ENCODE measurements at places on chromosomes 1 and 21.

DNA sequence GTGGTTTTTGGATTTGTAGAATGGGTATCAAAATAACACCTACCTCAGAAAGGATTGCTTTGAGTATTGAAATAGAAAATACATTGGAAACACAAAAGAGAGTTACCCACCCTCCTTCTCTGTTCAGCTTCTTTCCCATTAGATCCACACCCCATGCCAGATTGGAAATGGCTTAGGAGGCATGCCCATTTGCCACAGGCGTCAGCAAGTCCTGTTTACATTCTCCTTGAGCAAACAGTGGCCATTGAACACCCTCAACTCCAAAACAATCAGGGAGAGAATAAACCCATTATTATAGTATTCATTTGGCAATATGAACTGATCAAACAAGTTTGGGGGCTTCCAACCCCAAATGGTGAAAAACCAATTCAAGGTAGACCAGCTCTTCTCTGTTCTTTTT lies 2.4 kb downstream of the ELAPOR1 start:
- no peak overlapping the region for H3K4me3 ChIP-seq
- DNase-seq: no peak
- H3K4me1 ChIP-seq: peaks cover 27% of the 10 kb centered on the region

DNA sequence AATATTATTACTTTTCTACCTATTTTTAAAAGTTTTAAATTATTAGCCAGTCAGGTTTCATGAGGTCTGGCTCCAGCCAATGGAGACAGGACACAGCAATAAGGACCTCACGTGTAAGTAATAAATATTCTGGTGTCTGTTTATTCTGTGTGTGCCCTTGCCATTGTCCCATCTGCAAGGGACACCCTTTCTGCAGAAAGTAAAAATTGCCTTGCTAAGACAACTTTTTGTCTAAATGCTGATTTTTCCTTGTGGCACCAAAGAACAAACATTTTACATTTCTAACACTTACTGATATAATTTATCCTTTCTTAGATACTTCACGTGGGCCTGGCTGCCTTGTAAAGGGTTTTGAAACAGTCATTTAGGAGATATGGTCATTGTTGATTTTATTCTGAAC lies 29.4 kb downstream of the OVAAL start:
- DNase-seq: no peak
- H3K4me3 ChIP-seq: no peak overlapping the region
- H3K27ac ChIP-seq: no peak overlapping the region
- H3K4me1 ChIP-seq: no peaks in the 10 kb centered on the region

GRCh38 chr1:162342452-162342983 lies 34.1 kb downstream of the SPATA46 start:
- H3K27ac ChIP-seq: no peak overlapping the region
- H3K4me3 ChIP-seq: no peak overlapping the region
- no peak for DNase-seq

DNA sequence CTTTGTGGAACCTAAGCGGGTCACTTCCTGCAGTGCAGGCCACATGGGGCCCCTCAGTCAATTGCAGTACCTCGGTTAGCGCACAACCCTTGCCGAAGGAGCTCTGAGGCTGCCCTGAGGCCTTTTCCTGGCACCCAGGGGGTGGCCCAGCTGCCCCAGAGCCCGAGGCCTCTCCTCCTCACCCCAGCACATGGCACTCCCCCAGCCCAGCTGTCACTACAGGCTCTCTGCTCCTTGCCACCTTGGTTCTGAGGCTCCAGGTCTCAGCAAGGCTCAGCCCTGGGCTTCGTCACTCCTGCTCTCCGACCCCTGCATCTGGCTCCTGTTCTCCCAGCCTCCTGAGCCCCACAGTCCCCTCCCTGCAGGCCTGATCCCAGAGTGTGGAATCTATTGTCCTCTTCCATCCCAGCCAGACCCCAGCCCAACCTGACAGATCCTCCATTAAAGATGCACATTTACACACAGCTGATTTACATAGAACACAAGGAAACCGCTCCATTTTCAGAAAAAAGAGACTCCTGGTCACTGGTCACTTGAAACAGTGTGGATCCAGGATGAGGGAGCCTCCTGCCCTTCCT lies 192.8 kb upstream of the POU3F1 start:
- no peak overlapping the region for H3K4me3 ChIP-seq
- no peaks in the 10 kb centered on the region for H3K36me3 ChIP-seq
- no peaks in the 10 kb centered on the region for H3K27me3 ChIP-seq
- no peak overlapping the region for H3K27ac ChIP-seq
- no peak for DNase-seq

DNA sequence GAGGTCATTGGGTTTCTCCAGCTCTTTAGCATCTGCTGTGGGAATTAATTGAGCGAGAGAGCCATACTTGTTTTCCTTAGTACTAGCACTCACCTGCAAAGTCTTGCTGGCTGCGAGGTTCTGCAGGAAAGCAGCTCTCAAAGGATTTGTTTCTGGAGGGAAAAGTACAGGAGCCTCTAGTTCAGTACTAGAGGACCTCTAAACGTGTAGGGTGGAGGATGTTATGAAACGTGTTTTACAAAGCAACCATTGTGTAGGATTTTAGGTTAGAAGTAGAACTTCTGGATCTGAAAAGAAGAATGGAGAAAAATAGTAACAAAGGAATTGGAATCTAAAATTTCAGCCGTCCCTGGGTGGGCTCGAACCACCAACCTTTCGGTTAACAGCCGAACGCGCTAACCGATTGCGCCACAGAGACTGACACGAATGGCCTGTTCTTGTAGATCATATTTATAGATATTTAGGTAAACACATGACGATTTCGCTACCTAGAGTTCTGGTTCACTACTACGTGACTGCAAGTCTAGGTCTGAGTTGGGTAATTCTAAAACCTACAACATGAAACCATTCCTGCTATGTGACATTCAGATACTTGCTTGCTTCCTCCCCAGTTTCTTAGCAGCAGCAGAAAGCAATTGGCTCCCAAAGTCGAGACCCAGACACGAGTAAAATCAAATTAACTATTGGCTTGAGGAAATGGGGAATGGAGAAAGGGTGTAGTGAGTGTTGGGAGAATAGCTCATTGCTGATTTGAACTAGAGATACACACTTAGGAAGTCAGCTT lies 60.2 kb upstream of the CFAP126 start:
- peak overlapping the region; percentile 15 for H3K4me3 ChIP-seq
- no peak for DNase-seq
- H3K27ac ChIP-seq: peak overlapping the region; percentile 45
- H3K27me3 ChIP-seq: peaks cover 3% of the 10 kb centered on the region

DNA sequence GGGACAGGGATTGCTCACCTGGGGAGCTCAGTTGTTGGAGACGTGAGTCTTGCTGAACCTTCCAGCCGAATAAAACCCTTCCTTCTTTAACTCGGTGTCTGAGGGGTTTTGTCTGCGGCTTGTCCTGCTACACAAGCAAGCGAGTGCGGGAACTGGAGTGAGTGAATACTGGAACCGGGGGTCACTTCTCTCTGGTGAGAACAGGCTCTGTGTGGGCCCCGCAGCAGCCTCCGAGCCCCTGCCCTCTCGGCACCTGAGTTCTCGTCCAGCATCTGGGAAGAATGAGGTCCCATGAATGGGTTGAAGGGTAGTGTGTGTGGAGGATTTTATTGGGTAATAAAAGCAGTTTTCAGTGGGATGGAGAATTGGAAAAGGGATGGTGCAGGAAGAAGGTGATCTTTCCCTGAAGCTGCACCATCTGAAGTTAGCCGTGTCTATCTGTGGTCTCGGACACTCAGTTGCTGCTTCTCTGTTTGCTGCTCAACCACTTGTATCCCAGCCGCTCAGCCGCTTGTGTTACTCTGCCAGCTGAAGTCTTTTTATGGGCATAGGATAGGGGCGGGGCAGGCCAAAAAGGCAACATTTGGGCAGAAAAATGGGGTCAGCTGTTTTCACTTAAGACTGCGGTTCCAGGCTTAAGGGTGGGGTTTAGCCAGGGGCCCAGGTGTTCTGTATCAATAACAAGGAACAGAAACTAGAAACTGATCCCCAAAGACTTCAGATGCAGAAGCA lies 450.6 kb upstream of the CAMK1G start:
- no peak overlapping the region for H3K27ac ChIP-seq
- no peak for DNase-seq
- H3K4me3 ChIP-seq: no peak overlapping the region
- H3K36me3 ChIP-seq: no peaks in the 10 kb centered on the region

DNA sequence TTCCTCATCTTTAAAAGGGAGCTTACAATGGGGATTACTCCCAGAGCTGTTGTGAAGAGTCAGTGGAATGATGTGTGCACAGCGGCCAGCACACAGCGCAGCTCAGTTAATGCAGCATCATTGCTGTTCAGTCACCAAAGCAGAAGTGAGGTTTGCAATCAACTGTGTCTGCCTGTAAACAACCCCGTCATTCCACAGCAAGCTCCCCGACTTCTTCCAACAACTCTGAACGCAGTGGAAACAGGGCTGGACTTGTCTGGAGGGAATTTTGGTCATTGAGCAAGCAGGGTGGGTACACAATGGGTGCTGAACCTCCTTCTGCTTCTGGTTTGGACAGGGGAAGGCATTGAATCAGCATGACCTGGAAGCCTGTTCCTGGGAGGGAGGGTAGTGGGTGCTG lies 347.4 kb downstream of the PTPRU start:
- H3K36me3 ChIP-seq: no peaks in the 10 kb centered on the region

DNA sequence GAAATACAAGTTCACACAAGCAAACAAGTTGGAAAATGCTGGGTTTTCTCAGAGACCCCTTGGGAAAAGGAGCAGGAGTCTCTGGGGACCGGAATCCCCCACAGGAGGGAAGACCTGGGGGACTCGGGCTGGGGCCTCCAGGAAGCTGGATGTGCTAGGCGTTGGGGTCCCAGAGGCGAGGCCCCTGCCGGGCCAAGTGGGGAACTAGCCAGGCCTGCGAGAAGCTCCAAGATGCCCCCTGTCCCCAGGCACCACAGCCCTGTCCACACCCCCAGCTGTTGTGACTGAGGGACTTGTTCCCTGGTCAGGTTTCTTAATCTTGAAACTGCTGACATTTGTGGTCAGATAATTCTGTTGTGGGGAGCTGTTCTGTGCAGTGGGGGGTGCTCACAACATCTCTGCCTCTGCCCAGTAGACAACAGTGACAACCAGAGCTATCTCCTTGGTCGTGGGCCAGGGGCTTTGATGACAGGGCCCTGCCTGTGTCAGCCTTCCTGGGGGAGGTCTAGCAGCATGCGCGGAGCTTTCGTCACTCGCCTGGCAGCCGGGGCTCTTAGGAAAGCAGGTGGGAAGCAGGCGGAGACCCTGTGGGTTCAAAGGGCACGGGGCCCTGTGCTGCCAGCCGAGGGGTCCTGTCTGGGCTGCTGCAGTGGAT lies 126.4 kb upstream of the ARHGEF16 start:
- no peak for DNase-seq
- H3K4me3 ChIP-seq: no peak overlapping the region
- no peaks in the 10 kb centered on the region for H3K36me3 ChIP-seq
- no peaks in the 10 kb centered on the region for H3K27me3 ChIP-seq
- H3K4me1 ChIP-seq: no peaks in the 10 kb centered on the region
- no peak overlapping the region for H3K27ac ChIP-seq

GRCh38 chr1:50979937-50980336 lies 9.9 kb downstream of the CDKN2C start:
- no peaks in the 10 kb centered on the region for H3K36me3 ChIP-seq
- DNase-seq: no peak
- H3K4me3 ChIP-seq: no peak overlapping the region
- H3K4me1 ChIP-seq: peaks cover 14% of the 10 kb centered on the region
- H3K27me3 ChIP-seq: no peaks in the 10 kb centered on the region
- peak overlapping the region; percentile 66 for H3K27ac ChIP-seq

DNA sequence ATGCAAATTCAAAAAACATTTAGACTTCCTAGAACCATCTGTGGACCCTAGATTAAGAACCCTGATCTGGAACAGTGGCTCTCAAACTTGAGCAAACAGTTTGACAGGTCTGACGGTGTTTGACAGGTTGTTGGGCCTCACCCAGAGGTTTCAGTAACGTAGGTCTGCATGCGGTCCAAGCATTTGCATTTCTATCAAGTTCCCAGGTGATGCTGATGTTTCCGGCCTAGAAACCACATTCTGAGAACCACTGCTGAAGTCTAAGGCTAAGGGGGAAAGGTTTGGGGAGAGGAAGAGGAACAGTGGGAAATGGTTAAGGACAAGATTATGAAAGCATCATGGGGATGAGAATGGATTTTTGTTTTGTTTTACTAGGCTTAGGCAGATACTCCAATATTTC lies 48.6 kb downstream of the MDM4 start:
- no peak overlapping the region for H3K4me3 ChIP-seq
- peaks cover 34% of the 10 kb centered on the region for H3K4me1 ChIP-seq
- DNase-seq: no peak
- H3K27me3 ChIP-seq: no peaks in the 10 kb centered on the region
- H3K27ac ChIP-seq: no peak overlapping the region
- H3K36me3 ChIP-seq: no peaks in the 10 kb centered on the region

GRCh38 chr1:52632732-52633290 lies at the start of gene SHISAL2A:
TSS of gene SHISAL2A (plus strand) at chr1:52633168. CDS start at chr1:52633494, 326 bp downstream.
- DNase-seq: peak; percentile 83
- H3K27me3 ChIP-seq: no peaks in the 10 kb centered on the region

DNA sequence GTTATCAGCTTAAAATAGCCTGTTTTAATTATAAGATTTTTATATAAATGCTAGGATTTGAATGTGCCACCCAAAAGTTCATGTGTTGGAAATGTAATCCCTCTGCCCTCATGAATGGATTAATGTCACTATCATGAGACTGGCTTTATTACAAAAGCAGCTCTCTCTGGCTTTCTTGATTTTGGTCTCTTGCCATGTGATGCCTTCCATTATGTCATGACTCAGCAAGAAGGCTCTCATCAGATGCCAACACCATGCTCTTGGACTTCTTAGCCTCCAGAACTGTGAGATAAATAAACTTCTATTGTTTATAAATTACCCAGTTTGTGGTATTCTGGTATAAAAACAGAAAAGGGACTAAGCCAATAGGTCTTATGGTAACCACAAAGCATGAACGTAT lies 6.9 kb upstream of the PRSS38 start:
- H3K27ac ChIP-seq: no peak overlapping the region
- no peaks in the 10 kb centered on the region for H3K27me3 ChIP-seq
- H3K4me3 ChIP-seq: no peak overlapping the region
- H3K36me3 ChIP-seq: no peaks in the 10 kb centered on the region

GRCh38 chr1:192977089-192977706 lies 82.0 kb downstream of the UCHL5 start:
- H3K36me3 ChIP-seq: no peaks in the 10 kb centered on the region
- H3K27ac ChIP-seq: no peak overlapping the region

DNA sequence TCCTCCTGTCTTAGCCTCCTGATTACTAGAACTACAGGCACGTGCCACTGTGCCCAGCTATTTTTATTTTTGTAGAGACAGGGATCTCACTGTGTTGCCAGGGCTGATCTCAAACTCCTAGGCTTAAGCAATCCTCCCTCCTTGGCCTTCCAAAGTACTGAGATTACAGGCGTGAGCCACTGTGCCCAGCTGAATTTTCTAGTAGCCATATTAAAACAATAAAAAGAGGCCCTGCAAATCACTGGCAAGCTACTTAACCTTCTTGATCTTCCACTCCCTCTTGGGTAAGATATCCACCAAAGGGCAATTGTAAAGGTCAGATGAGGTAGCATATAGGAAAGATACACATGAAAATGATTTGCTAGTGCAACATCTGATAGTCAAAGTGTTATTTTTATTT lies 65.6 kb upstream of the SRSF10 start:
- H3K27me3 ChIP-seq: no peaks in the 10 kb centered on the region
- DNase-seq: no peak

GRCh38 chr1:168373869-168374268 lies 93.2 kb downstream of the TBX19 start:
- no peak overlapping the region for H3K27ac ChIP-seq
- no peak for DNase-seq
- no peaks in the 10 kb centered on the region for H3K36me3 ChIP-seq
- H3K4me1 ChIP-seq: no peaks in the 10 kb centered on the region

GRCh38 chr1:94621802-94622201 lies 80.2 kb upstream of the F3 start:
- H3K27me3 ChIP-seq: no peaks in the 10 kb centered on the region
- H3K4me1 ChIP-seq: no peaks in the 10 kb centered on the region
- no peak overlapping the region for H3K4me3 ChIP-seq
- no peak overlapping the region for H3K27ac ChIP-seq
- DNase-seq: no peak

All from CD8-positive, alpha-beta memory T cell (primary cell).